ENCODE measurements at places on chromosomes 5 and 9.

DNA sequence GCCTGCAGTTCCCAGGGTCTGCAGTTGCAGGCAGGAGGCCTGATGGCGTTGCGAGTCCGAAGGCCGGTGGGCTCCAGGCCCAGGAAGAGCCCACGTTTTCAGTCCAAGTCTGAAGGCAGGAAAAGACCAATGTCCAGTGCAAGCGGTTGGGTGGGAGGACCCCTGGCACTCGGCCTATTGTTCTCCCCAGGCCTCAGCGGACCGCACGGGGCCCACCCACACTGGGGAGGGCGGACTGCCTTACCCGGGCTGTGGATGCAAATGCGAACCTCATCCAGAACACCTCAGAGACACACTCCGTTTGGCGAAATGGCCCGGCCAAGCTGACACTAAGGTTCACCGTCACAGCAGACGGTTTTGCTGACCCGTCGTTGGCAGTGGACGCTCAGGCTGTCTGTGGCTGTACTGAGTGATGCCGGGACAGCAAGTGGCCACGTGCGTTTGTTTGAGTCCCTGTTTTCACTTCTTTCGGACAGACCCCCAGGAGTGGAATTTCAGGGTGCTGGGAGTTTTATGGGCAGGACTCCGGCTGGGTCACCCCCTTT, 10.2 kb upstream of the SEC16A start:
- no peak for DNase-seq

DNA sequence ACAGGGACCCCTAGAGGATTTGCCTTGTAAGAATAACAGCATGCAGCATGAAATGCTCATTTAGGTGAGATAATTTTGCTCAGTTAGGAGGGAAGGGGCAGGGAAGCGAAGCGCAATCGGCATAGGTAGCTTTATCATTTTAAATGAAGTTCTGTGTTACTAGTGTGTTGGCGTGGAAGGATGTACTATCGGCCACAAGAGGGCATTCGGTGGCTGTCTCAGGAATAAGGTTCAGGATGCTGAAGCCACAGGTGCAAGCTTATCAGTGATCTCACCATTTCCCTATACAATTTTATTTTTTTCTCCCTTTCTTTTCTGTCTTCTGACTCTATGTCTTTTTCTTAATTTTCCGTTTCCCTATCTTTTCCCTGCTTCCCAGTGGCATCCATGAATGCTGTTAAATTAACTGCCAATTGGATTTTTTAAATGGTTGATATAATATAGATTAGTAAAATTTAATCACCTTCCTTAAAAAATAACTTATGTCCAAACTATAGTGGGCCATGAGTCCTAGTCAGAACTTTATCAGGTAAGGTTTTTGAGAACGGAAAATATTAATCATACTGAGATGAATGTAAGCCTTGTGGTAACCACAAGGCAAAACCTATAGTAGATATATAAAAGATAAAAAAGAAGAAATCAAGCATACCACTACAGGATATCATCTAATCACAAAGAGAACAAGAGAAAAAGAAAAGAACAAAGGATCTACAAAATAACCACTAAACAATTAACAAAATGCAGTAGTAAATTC, 1.2 kb upstream of the INSL6 start:
- DNase-seq, result peak; percentile 54

- no peak for DNase-seq
These were observed 16.5 kb upstream of the ODF2 start for GRCh38 chr9:128439273-128439672.

GRCh38 chr5:10201223-10201868, 48.3 kb downstream of the ATPSCKMT start:
- DNase-seq, result no peak

GRCh38 chr5:140292212-140293036, 10.5 kb downstream of the PFDN1 start:
- DNase-seq, result no peak

DNA sequence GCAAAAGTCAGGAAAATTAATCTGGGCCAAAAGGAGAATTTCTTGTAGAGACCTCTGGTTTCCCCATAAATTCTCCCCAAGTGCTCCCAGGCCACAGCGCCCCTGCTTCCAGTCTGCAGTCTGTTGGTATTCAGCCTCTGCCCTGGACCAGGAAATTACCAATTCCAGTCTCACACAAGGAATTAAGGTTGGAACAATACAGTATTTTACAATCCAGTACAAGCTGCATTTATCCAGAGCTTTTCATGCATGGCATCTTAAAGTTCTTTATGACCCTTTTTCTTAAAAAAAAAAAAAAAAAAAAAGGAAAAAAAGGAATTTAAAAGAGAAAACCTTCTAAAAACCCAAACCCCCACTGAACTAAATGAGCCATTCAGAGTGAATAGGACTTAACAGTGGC, 139.6 kb upstream of the RANBP3L start:
- DNase-seq, result no peak

GRCh38 chr5:38871058-38871605, 25.3 kb downstream of the OSMR start:
- no peak for DNase-seq

DNA sequence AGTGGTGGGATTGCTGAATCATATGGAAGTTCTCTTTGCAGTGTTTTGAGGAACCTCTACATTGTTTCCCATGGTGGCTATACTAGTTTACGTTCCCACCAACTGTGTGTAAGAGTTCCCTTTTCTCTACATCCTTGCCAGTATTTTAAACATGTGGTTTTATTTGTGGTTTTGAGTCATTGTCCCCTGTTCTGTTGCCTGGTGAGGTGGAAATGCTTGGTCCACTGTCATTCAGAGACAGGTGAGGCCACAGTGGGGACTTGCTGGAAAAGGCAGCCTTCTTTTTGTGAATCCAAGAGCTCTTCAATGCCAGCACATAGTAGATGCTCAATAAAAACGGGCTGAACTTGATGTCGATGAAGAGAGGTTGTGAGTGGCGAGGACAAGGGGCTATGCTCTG, 44.2 kb downstream of the SH3PXD2B start:
- DNase-seq, result no peak

GRCh38 chr9:114434878-114435311, 47.1 kb upstream of the AKNA start:
- peak; percentile 46 for DNase-seq

DNA sequence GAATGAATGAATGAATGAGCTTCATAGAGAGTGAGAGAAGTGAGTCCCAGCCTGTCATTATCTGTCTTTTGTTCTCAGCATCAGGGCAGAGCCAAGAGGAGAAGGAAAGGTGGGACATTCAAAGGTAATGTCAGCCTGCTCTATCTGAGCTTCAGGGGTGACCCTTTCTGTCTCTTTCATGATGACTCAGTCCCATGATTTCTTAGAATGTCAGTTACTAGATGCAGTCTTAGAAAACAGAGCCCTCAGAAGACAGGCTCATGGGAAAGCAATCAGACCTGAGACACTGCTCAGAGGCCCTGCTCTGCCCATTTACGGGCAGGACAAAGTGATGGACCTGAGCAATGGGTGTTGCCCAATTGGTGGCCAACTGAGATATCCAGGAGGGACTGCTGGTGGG, 1.1 kb downstream of the SPATA31D1 start:
- no peak for DNase-seq

- no peak for DNase-seq
These were observed 14.3 kb upstream of the JADE2 start for GRCh38 chr5:134510970-134511795.

GRCh38 chr9:109469646-109470358, 28.3 kb downstream of the PTPN3 start:
- peak; percentile 41 for DNase-seq

GRCh38 chr5:35320029-35320428, 89.7 kb upstream of the PRLR start:
- no peak for DNase-seq

DNA sequence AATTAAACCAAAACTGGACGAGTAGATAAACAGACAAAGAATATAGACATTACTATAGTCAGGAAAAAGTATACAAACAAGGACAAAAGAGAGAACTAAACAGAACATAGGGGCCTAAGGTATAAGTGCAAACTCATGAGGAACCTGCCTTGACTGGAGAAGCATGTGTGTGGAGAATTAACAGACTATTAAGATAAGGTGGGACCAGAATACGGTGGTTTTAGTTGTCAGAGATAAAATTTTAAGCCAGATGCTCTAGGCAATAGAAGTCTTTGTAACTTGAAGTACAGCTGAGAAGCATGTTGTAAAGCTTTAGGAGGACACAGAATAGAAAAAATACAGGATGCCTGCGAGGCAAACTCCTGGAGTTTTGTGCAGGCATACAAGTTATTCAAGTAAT, 707.1 kb downstream of the PTPRD start:
- no peak for DNase-seq

GRCh38 chr9:93895535-93895934, 59.6 kb downstream of the BARX1 start:
- no peak for DNase-seq

DNA sequence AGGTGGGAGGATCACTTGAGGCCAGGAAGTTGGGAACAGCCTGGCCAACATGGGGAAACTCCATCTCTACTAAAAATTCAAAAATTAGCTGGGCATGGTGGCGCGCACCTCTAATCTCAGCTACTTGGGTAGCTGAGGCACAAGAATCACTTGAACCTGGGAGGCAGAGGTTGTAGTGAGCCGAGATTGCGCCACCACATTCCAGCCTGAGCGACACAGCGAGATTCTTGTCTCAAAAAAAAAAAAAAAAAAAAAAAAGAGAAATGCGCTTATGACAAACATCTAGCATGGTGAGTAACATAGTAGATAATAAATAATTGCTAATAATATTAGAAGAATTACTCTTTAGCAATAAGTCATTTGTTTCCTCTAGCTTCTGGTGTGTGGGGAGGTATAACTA, 25.9 kb downstream of the RUSC2 start:
- no peak for DNase-seq

GRCh38 chr5:1945606-1946005, 62.9 kb upstream of the IRX4 start:
- no peak for DNase-seq

- no peak for DNase-seq
These were observed 4.1 kb downstream of the IRF1 start for GRCh38 chr5:132486318-132487094.

- no peak for DNase-seq
These were observed 34.8 kb upstream of the IL31RA start for GRCh38 chr5:55816342-55816741.

GRCh38 chr5:14749579-14750101, 85.1 kb downstream of the OTULIN start:
- no peak for DNase-seq

DNA sequence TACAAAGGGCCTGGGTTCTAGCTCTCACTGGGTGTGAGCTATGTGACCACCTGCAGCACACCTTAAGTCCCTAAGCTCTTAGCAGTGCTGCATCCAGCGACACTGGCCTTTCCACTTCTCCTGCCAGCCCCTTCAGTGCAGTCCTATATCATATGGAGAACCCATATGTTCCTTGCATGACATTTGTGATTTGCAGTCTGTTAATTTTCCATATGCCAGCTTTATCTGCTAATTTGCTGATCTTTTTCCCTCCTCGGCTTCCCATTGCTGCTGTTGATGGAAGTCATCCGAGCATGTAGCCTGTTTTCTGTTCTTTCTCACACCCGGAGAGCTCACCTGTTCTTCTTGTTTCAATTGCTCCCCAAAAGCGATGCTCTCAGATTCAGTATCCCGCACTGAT, 23.2 kb downstream of the PRDM6 start:
- DNase-seq, result no peak

- no peak for DNase-seq
These were observed 2.7 kb downstream of the TTLL11 start for GRCh38 chr9:122090287-122090883.

DNA sequence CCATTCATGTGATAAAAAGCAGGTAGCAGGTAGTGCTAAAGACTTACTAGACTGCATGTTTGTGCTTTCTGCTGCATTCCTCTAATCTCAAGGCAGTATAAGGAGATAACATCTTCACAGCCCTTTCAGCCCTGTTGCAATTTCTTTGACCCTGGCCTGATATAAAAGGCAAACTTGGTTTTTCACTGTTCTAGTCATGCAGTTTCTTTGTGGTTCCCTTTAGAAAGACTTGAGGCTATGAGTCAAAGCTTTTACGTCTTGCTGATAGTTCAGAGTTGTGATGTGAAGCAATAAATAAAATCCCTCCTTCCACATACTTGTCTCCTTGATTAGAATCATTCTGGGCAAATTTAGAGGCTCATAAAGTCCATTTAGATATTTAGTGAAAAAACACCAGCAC, 88.6 kb upstream of the CDKN2B start:
- no peak for DNase-seq

DNA sequence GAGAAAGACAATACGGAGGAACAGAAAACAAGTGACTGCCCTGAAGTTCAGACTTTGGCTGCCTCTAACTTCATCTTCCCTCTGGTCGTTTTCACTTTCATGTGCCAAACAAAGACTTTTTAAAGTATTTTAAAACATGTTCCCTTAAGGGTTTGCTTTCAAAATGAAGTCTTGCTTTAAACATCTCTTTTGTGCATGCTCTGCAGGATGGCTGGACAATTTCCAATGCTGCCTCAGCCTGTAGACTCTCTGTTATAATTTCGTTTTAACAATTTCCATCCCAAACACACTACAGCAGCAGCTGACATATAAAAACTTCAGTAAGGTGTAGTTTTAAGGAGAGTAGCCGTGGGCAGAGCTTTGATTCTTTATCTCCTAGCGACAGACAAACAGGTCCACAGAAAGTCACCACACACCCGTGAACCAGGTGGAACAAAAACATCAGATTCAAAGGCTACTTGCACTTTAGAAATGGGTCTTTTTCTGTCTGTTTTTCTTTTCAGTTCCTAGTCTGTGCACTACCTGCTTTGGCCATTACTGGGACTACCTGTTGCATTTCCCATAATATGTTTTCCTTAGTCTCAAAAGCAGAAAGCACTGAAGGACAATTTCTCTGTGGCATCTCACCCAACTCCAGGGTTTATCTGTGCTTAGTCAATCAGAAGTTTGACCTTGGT, 308.9 kb downstream of the DTWD2 start:
- DNase-seq, result no peak

GRCh38 chr9:89878003-89878411, 273.2 kb downstream of the GADD45G start:
- no peak for DNase-seq

DNA sequence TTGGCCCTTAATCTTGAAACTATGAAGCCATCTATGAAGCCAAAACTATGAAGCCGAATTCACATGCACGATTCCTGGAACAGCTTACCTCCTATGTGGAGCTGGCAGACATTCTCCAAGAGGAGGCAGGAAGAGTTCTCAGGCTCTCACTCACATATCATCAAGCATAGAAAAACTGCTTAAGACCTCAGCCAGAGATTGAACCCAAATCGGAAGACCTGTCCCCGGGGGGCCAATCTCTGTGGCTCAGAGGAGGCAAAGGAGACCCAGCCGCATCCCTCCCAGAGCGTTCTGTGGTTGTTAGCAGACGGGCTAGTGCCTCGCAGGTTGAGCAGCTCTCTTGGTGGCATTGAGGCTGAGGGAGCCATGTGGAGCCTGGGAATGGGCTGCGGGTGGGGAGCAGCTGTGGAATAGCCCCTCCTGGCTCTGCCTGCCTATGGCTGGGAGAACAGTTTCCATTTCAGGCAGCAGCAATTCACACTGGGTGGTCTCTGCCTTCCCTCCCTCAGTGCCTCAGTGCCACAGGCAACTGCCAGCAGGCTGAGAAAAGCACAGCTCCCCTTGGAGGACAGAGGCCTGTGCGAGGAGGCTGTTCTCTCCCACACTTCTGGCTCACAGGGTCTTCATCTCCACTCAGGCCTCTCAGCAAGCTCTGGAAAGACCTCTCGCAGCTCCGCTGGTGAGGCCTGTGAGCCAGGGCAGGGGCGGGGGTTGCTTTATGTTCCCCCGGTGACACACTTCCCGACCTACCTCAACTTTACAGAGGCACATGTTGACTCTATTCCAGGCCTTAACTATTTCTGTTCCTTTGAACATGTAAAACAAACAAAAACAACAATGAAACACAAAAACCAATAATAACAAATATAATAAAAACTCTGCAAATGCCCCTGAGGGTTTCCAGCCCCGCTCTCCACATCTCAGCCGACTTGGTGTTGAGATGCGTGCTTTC, 17.4 kb upstream of the TMEM174 start:
- no peak for DNase-seq

GRCh38 chr9:112035166-112035826, 138.7 kb downstream of the UGCG start:
- no peak for DNase-seq

Data from NCI-H2227 treated with DMSO at 0.1 percent for 48 hours (cell line).